ENCODE measurements at places on chromosomes 11 and 22. TPM values are rescaled to one million over a fixed set of nuclear protein-coding genes. Genes with fewer than 3 reads are reported as not detected.

DNA sequence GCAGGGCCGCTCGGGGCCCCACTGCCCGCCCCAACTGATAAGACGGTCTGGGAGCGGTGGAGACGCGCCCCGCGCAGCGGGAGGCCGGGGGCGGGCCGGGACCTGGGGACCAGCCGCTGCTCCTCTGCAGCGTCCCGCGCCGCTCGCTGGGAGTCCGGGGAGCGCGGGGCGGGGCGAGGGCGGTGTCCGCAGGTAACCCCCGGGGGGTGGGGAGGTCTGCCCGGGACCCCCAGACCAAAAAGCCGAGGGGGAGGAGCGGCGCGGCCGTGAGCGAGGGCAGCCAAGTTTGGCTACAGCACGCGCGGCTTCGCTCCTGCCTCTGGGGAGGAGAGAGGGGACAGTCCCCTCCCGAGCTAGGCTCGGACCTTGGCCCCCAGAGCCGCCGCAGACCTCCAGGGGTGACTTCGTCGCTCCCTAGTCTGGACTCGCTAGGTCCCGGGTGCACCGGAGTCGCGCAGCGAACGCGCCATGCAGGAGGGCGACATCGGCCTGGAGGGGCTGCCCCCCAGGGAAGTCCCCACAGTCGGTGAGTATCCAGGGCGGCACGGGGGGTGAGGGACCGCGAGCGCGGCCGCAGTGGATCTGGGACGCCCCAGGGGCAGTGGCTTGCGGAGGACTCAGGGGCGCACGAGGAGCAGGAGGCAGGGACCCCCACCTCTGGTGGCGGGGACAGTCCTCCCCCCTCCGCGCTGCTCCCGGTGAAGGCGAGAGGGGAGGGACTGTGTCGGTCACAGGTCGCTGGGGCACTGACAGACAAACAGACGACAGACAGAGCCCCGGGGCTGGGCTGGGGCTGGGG is 92.3 kb upstream of the ANO1 start:
- no peaks in the 10 kb centered on the region for H3K4me1 ChIP-seq
- no peaks in the 10 kb centered on the region for H3K36me3 ChIP-seq
- H3K4me3 ChIP-seq = no peak overlapping the region
- H3K27me3 ChIP-seq = peaks cover 6% of the 10 kb centered on the region
- H3K27ac ChIP-seq = no peak overlapping the region
- no peak for DNase-seq

The BARX2 gene
- total RNA-seq = not detected

DNA sequence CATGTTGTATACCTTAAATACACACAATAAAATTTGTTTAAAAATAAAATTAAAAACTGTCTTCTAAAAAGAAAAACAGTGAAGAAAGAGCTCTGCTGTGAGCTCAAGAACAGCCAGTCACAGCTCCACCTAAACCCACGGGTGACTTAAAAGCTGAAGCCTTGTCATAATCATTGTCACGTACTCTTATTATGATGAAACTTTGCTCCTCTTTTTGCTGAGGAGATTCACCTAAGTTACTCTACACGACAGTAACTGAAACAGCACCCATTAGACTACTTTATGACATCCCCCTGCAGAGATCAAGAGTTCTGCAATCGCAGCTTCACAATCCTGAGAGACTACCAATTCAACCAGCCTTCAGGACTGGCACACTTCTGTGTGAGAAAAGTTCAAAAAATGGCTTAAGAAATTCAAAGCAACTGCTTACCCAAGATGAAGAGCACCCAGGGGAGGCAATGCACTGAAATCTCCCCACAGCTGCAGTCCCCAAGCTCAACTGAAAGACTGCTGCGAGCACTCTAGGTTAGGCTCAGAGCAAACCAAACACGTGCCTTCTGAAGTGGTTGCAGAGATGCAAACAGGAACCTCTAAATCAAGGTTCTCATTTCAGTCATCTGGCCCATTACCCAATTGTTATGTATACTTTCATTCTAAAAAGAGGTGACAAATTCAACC is at the start of gene JAML:
TSS of gene JAML (minus strand) at position 501 of the 678 bp plus-strand sequence. CDS start 10,145 bp downstream, outside the sequence.
- H3K27me3 ChIP-seq = no peaks in the 10 kb centered on the region
- H3K4me3 ChIP-seq = peak within 1 kb of the TSS; percentile 33
- peak within 1 kb of the TSS; percentile 47 for H3K27ac ChIP-seq
- peak; percentile 89 for DNase-seq

GRCh38 chr11:62459080-62459479 is 40.2 kb downstream of the SCGB1A1 start:
- no peaks in the 10 kb centered on the region for H3K27me3 ChIP-seq
- no peaks in the 10 kb centered on the region for H3K36me3 ChIP-seq
- H3K27ac ChIP-seq = no peak overlapping the region
- DNase-seq = no peak
- peaks cover 7% of the 10 kb centered on the region for H3K4me1 ChIP-seq

- no peak overlapping the region for H3K4me3 ChIP-seq
- H3K4me1 ChIP-seq = no peaks in the 10 kb centered on the region
- H3K27ac ChIP-seq = no peak overlapping the region
- no peak for DNase-seq
- peaks cover 24% of the 10 kb centered on the region for H3K36me3 ChIP-seq
Observed at GRCh38 chr11:108672786-108673185, 7.9 kb downstream of the DDX10 start.

DNA sequence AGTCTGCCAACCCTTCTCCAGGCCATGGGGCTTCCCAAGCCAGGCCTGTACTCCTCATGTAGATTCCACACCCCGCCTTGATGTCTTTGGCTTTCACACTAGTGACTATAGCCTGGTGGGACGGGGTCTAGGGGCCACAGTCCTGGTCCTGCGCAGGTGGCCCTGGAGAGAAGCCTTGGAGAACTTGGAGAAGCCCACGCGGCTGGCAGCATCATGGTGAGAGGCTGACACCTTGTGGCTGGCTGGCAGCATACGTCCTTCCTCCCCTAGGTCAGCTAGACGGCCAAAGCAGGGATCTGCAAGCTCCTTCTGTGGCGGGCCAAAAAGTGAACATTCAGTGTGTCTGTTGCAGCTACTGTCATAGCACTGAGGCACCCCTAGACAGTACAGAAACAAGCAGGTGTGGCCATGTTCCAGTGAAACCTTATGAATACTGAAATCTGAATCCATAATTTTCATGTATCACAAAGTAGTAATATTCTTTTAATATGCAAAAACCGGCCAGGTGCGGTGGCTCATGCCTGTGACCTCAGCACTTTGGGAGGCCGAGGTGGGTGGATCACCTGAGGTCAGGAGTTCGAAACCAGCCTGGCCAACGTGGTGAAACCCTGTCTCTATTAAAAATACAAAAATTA is 42.0 kb downstream of the FAM83F start:
- DNase-seq = peak; percentile 33
- H3K36me3 ChIP-seq = no peaks in the 10 kb centered on the region
- no peak overlapping the region for H3K4me3 ChIP-seq
- no peaks in the 10 kb centered on the region for H3K27me3 ChIP-seq
- H3K27ac ChIP-seq = no peak overlapping the region

- no peak for DNase-seq
- H3K27ac ChIP-seq = no peak overlapping the region
- no peaks in the 10 kb centered on the region for H3K27me3 ChIP-seq
- H3K4me1 ChIP-seq = peaks cover 8% of the 10 kb centered on the region
- no peak overlapping the region for H3K4me3 ChIP-seq
Observed at GRCh38 chr22:42764895-42765363, 44.3 kb upstream of the A4GALT start.

- peaks cover 11% of the 10 kb centered on the region for H3K36me3 ChIP-seq
- peak overlapping the region; percentile 59 for H3K27ac ChIP-seq
- H3K4me1 ChIP-seq = peaks cover 17% of the 10 kb centered on the region
- H3K4me3 ChIP-seq = peak overlapping the region; percentile 81
- peak; percentile 21 for DNase-seq
Observed at GRCh38 chr11:62124186-62125113, 639 bp downstream of the INCENP start.

GRCh38 chr11:107731941-107732688 is 20.3 kb upstream of the SLN start:
- no peaks in the 10 kb centered on the region for H3K36me3 ChIP-seq
- no peak for DNase-seq
- no peak overlapping the region for H3K27ac ChIP-seq
- no peaks in the 10 kb centered on the region for H3K27me3 ChIP-seq
- no peak overlapping the region for H3K4me3 ChIP-seq
- no peaks in the 10 kb centered on the region for H3K4me1 ChIP-seq

DNA sequence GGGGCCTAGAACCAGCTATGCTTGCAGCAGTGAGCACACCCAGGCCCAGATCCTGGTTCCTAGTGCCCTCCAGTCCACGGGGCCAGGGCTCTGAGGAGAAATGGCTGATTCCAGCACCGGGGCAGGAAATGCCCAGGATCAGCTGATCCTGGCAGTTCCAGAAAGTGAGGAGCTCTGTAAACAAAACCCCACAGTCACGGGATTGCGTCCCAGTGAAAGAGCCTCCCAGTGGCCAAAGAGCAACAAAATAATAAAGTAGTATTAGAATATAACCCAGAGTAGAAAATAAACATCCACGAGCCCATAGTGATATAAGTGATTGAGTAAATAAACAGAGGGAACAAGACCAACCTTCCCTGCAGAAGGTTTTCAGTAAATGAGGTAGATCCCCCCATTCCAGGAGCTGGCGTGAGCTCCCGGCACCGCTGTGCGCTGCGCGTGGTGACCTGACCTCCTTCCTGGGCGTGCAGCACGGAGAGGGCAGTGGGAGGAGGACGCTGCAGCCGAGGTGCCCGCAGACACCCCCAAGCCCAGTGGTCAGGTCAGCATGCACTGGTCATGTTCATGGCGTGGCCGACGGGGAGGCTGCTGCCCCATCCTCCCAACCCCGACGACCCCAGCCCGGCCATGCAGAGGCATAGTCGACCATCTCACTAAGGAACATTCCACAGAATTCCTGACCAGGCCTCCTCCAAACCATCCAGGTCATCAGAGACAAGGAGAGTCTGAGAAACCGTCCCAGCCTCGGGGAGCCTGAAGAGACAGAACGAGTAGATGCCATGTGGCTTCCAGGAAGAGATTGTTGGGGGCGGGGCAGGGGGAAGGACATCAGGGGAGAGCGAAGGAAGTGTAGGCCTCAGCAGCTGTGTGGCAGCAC is 19.8 kb downstream of the PTDSS2 start:
- no peak for DNase-seq
- peaks cover under 1% of the 10 kb centered on the region for H3K36me3 ChIP-seq
- H3K4me3 ChIP-seq = no peak overlapping the region
- H3K4me1 ChIP-seq = no peaks in the 10 kb centered on the region
- no peaks in the 10 kb centered on the region for H3K27me3 ChIP-seq

The PGA5 gene
- total RNA-seq = not detected

DNA sequence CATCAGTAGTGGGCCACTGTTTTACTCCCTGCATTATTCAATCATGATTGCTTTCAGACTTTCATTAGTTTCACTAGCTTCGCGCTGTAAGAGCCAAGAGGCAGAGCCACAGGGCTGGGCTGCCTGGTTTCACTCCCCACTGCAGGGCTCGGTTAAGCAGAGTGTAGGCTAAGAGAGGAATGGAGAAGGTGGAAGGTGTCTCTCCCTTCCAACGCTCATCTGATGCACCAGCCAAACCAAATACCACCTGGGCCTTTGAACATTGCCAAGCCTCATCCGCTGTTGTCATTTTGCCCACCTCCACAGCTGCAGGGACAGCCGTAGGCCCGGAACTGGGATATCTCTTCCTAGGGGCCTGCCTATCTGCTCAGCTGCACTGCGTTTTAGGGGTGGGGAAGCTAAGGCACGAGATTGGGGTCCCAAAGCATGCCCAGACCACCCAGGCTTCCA is 480 bp upstream of the SMARCB1 start:
- no peaks in the 10 kb centered on the region for H3K27me3 ChIP-seq
- H3K27ac ChIP-seq = peak overlapping the region; percentile 98
- peaks cover 2% of the 10 kb centered on the region for H3K36me3 ChIP-seq
- peak; percentile 49 for DNase-seq
- H3K4me3 ChIP-seq = peak overlapping the region; percentile 75

DNA sequence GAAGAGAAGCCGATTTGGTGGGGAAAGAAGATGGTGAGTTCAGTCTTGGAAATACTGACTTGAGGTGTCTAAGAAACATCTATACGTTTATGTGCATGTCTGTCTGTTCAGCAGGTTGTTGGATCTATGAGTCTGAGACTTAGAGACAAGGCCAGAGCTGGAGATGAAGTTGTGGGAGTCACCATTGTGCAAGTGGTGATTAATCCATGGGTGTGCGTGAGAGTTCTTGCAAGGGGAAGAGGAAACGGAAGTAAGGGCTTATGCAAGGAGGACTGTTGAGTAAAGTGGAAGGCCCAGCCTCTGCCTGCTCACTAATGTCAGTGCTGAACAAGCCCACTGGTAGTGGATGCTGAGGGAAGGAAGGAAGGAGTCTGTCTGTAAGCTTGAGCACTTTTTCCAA is 9.7 kb downstream of the TMEM45B start:
- H3K4me1 ChIP-seq = no peaks in the 10 kb centered on the region
- H3K27ac ChIP-seq = no peak overlapping the region
- H3K4me3 ChIP-seq = no peak overlapping the region
- no peaks in the 10 kb centered on the region for H3K36me3 ChIP-seq

The UBQLN3 gene
- total RNA-seq = 0.15 TPM

The A4GALT gene
- total RNA-seq = not detected

DNA sequence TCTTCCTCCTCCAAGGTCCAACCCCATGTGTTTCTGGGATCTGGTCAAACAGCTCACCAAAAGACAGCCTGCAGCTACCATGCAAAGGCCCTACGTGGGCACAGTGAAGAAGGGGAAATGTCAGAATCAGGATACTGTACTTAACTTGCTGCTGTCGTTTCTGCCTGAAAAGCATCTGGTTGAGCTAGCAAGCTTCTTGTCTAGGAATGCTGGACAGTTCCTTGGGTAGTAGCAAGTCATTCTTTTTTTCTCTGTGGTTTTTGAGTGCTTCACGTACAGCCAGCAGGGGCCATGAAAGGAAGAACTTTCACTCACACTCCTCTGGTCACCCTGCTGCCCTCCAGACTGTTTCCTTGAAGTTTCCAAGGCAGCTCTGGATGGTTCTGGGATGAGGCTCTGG is 24.7 kb downstream of the RCOR2 start:
- H3K27ac ChIP-seq = no peak overlapping the region
- no peak for DNase-seq
- H3K4me1 ChIP-seq = peaks cover 56% of the 10 kb centered on the region
- H3K36me3 ChIP-seq = peaks cover 23% of the 10 kb centered on the region
- no peaks in the 10 kb centered on the region for H3K27me3 ChIP-seq

DNA sequence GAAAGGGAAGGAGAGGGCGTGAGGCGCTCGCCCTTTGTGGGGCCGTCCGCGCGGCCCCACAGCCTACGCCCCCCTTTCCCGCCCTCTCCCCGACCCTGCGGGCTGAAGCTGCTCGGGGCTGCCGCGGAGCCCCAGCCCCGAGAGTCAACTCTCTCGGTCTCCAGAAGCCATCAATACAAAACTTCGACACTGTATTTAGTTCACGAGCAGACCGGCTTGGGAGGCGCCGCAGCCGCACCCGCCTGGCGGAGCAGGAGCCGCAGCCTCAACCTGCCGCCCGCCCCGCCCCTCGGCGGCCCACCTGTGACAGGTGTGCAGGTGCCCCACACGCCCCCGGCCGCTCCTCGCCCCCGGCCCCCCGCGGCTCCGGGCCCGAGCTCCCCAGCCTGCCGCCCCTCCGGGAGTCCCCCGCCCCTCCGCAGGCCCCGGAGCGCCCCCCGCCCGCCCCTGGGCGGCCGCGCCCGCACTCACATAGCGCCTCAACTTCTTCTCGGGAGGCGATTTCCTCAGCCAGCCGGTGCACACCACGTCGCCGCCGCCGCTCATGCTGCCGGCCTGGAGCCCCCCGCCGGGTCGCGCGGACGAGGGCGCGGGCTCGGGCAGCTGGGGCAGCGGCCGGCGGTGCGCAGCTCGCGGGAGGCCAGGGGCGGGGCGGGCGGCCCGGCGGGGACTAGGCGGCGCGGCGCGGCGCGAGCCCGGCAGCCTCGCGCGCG is at the start of gene GAB2:
TSS of gene GAB2 (minus strand) at position 646 of the 713 bp plus-strand sequence. CDS start at position 546, 100 bp downstream.
- peak; percentile 55 for DNase-seq
- H3K4me3 ChIP-seq = peak within 1 kb of the TSS; percentile 73
- H3K4me1 ChIP-seq = peaks cover 28% of the 10 kb centered on the region

- peaks cover 16% of the 10 kb centered on the region for H3K27me3 ChIP-seq
- no peaks in the 10 kb centered on the region for H3K36me3 ChIP-seq
- no peak overlapping the region for H3K4me3 ChIP-seq
- H3K27ac ChIP-seq = no peak overlapping the region
- no peak for DNase-seq
Observed at GRCh38 chr11:61916737-61917333, 531 bp downstream of the RAB3IL1 start.

Data from natural killer cell (primary cell).